ENCODE measurements at places on chromosomes 5 and 9. TPM values are rescaled to one million over a fixed set of nuclear protein-coding genes. Genes with fewer than 3 reads are reported as not detected.
A peak's percentile ranks its signal among the peaks of the same experiment; 100 is the strongest.

DNA sequence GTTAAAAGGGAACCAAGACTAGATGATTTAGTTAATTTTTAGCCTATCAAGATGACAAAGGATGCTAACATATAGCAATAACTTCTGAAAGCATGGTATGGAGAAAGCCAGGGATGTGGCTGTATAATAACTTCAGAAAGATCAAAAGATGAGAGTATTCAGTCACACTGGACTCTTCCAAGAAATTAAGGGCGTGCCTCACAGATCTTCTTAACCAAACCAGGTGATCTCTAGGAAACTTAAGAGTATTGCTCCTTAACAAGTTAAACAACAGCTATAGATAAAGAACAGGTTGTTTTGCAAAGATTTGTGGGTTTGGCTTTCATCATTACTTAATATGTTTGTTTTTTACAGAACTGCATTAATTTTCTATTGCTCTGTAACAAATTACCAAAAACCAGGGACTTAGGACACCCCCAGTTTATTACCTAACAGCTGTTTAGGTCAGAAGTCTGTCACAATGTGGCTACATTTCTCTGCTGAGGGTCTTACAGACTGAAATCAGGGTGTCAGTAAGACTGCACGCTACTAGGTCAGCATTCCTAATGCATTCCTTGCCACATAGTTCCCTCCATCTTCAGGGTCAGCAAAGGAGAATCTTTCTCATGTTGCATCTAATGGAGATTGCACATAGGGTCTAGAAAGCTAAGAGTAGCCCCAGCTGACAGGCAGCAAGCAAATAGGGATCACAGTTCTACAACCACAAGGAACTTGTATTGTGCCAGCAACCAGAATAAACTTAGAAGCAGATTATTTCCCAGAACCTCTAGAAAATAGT lies 113.8 kb downstream of the WDR70 start:
- H3K4me3 ChIP-seq, result no peak overlapping the region
- no peak for DNase-seq
- H3K36me3 ChIP-seq, result peaks cover 6% of the 10 kb centered on the region
- H3K27ac ChIP-seq, result no peak overlapping the region
- H3K27me3 ChIP-seq, result no peaks in the 10 kb centered on the region

GRCh38 chr5:142319560-142320429 lies 5.0 kb downstream of the SPRY4 start:
- no peaks in the 10 kb centered on the region for H3K27me3 ChIP-seq
- DNase-seq, result no peak
- H3K4me1 ChIP-seq, result peaks cover 53% of the 10 kb centered on the region

GRCh38 chr9:135864447-135865049 lies 42.8 kb downstream of the CAMSAP1 start:
- H3K27ac ChIP-seq, result no peak overlapping the region
- H3K36me3 ChIP-seq, result peaks cover 7% of the 10 kb centered on the region
- no peak overlapping the region for H3K4me3 ChIP-seq
- H3K27me3 ChIP-seq, result no peaks in the 10 kb centered on the region

PAX5 gene
- 0.03 TPM for total RNA-seq

C8G gene
- 1.2 TPM for total RNA-seq

GRCh38 chr5:130277522-130277921 lies 373.3 kb downstream of the CHSY3 start:
- H3K27ac ChIP-seq, result no peak overlapping the region
- no peaks in the 10 kb centered on the region for H3K27me3 ChIP-seq
- H3K4me1 ChIP-seq, result no peaks in the 10 kb centered on the region
- no peaks in the 10 kb centered on the region for H3K36me3 ChIP-seq
- no peak overlapping the region for H3K4me3 ChIP-seq

GRCh38 chr5:82881571-82882174 lies 195.5 kb downstream of the TMEM167A start:
- no peak overlapping the region for H3K27ac ChIP-seq
- H3K4me3 ChIP-seq, result no peak overlapping the region
- H3K4me1 ChIP-seq, result no peaks in the 10 kb centered on the region
- no peak for DNase-seq
- no peaks in the 10 kb centered on the region for H3K27me3 ChIP-seq
- no peaks in the 10 kb centered on the region for H3K36me3 ChIP-seq

- no peak overlapping the region for H3K27ac ChIP-seq
- no peak overlapping the region for H3K4me3 ChIP-seq
- no peaks in the 10 kb centered on the region for H3K36me3 ChIP-seq
- no peak for DNase-seq
- no peaks in the 10 kb centered on the region for H3K27me3 ChIP-seq
These were observed 179.4 kb upstream of the NR3C1 start for GRCh38 chr5:143582869-143583268.

DNA sequence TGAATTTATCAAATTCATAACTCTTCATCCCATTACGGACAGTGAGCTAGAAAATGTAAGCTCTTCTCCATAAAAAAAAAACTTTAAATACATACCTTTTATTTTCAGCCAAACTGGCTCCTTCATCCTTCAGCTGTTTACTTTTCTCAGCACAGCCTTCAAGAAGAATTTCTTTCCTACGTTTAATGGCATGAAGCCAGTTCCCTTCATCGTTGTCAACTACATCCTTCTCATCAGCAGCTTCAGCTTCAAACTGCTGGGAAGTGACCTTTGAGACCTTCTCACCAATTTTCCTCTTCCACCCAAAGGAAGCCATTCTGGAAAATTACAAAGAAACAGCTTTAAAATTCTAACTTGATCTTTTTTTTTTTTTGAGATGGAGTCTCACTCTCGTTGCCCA lies 9.1 kb downstream of the TTC33 start:
- H3K27ac ChIP-seq, result no peak overlapping the region
- no peak overlapping the region for H3K4me3 ChIP-seq
- no peaks in the 10 kb centered on the region for H3K27me3 ChIP-seq
- H3K4me1 ChIP-seq, result no peaks in the 10 kb centered on the region
- H3K36me3 ChIP-seq, result no peaks in the 10 kb centered on the region

RNF183 gene
- total RNA-seq, result not detected

FBP2 gene
- not detected for total RNA-seq

DNA sequence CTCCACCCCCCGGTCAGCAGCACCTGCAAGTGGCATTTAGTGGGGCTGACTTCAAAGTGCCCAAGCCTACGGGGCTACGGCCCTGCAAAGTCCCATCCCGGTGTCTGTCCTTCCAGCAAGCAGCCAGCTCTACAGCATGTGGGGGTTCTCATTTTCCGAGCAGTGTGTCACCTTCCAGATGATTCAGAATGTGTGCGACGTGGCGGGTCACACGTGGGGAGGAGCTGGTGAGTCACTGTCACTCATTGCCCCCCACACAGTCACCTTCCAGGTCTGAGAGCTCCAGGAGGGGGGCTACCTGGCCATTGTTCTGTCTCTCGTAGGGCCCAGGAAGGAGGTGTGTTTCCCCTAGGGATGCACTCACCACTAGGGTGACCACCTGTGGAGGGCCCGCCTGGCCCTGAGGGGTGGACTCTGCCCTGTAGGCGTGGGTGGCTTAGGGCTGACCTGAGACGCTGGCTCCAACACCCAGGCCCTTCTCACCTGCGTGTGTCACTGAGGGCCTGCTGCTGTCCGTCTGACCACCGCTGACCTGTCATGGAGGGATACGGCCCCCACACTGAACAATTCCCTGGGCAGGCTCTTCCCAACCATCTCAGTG lies 70.2 kb downstream of the SEMA4D start:
- H3K36me3 ChIP-seq, result no peaks in the 10 kb centered on the region
- no peak overlapping the region for H3K27ac ChIP-seq
- H3K4me3 ChIP-seq, result no peak overlapping the region
- no peaks in the 10 kb centered on the region for H3K4me1 ChIP-seq
- no peaks in the 10 kb centered on the region for H3K27me3 ChIP-seq

DNA sequence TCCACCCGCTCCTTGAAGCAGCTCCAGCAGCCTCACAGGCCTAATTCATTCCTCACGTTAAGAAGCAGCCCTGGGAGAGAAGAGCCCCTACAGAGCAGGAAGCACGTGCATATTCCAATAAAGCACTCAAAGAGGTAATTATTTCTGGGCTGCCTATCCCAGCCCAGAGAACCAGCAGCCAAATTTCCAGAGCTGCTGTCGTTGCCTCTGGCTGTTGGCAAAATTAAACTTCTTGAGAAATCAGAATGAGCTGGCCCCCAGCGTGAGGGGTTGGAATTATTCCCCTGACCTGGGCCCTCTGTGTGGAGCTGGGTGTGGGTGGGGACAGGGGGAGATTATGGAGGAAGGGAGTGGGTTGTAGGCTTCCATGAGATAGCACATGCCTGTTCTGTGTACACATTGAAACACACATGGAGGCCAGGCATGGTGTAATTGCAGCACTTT lies 86.8 kb upstream of the HSPA9 start:
- peak; percentile 16 for DNase-seq
- no peak overlapping the region for H3K27ac ChIP-seq
- H3K36me3 ChIP-seq, result no peaks in the 10 kb centered on the region
- H3K4me1 ChIP-seq, result peaks cover 5% of the 10 kb centered on the region
- H3K27me3 ChIP-seq, result no peaks in the 10 kb centered on the region

PCDHGA1 gene
- total RNA-seq, result 0.38 TPM

- no peak overlapping the region for H3K4me3 ChIP-seq
- no peak for DNase-seq
- H3K27me3 ChIP-seq, result no peaks in the 10 kb centered on the region
- H3K4me1 ChIP-seq, result peaks cover 6% of the 10 kb centered on the region
- no peak overlapping the region for H3K27ac ChIP-seq
- H3K36me3 ChIP-seq, result no peaks in the 10 kb centered on the region
These were observed 22.0 kb downstream of the ALDH1A1 start for GRCh38 chr9:72930828-72931227.

GRCh38 chr9:4832786-4833579 lies 40.2 kb downstream of the RCL1 start:
- no peak for DNase-seq
- H3K27ac ChIP-seq, result peak overlapping the region; percentile 55
- peaks cover 5% of the 10 kb centered on the region for H3K4me1 ChIP-seq

SPINK4 gene
- total RNA-seq, result not detected

CLIC3 gene
- 39.7 TPM for total RNA-seq

GRCh38 chr5:180647465-180647864 lies 1.9 kb downstream of the FLT4 start:
- DNase-seq, result no peak
- H3K4me3 ChIP-seq, result peak overlapping the region; percentile 46
- H3K4me1 ChIP-seq, result peaks cover 21% of the 10 kb centered on the region

GRCh38 chr5:127758766-127759283 lies 55.6 kb downstream of the CCDC192 start:
- H3K36me3 ChIP-seq, result no peaks in the 10 kb centered on the region
- no peak overlapping the region for H3K27ac ChIP-seq
- H3K4me1 ChIP-seq, result no peaks in the 10 kb centered on the region
- H3K4me3 ChIP-seq, result no peak overlapping the region
- no peaks in the 10 kb centered on the region for H3K27me3 ChIP-seq

DNA sequence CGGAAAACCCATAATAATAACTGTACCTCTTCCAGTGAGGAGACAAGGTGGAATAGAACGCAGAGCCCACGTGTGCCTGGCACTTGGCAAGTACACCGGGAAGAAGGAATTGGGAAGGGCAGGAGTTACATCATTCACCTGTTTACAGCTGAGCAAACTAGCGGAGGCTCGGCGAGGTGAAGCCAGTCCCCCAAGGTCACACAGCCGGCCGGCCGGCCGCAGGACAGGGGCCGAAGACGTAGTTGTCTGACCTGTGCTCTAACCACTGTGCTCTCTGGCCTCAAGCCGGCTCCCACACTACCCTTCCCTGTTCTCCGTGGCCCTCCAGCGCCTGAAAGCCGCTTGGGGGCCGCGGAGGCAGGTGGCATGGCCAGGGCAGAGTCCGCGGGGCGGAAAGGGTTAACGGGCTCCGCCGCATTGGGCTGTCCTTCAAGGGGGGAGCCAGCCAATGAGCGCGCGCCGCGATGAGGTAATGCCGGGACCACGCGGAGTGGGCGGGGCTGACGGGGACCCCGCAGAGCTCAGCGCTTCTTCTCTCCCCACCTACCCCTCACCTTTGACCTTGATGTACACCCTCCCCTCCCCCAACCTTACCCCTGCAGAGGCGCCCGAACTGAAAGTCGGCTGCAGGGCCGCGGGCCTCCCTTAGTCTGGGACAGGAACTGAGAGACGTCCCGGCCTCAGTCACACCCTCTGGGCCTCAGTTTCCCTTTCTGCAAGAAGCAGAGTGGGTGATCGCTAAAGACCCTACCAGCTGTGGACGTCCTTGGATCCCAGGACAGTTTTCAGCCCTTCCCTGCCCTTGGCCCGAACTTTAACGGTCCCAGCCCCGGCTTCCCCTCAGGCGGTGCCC lies 125.1 kb downstream of the C9orf50 start:
- peak overlapping the region; percentile 59 for H3K4me3 ChIP-seq
- H3K36me3 ChIP-seq, result peaks cover 31% of the 10 kb centered on the region
- H3K4me1 ChIP-seq, result peaks cover 74% of the 10 kb centered on the region
- no peaks in the 10 kb centered on the region for H3K27me3 ChIP-seq
- peak overlapping the region; percentile 94 for H3K27ac ChIP-seq

DNA sequence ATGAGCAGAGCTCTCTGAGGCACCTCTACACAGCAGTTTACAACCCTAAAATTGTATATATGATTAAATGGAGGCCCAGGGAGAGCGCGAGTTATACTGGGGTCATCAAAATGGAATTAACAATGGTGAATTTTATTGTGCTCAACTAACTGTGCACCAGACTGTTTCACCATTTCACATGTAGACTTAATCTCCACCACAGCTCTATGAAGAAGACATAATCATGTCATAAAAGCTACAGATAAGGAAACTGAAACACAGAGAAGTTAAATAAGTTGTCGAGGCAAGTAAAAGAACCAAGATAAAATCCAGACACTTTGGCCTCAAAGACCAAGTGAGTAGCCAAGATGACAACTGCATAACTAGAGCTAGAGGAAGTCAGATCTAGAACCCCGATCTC lies 1.5 kb downstream of the SH3TC2 start:
- H3K4me1 ChIP-seq, result peaks cover 21% of the 10 kb centered on the region
- no peaks in the 10 kb centered on the region for H3K27me3 ChIP-seq
- H3K27ac ChIP-seq, result no peak overlapping the region
- no peaks in the 10 kb centered on the region for H3K36me3 ChIP-seq
- DNase-seq, result no peak
- no peak overlapping the region for H3K4me3 ChIP-seq

GRCh38 chr5:81065492-81065891 lies 105.3 kb downstream of the RASGRF2 start:
- H3K36me3 ChIP-seq, result no peaks in the 10 kb centered on the region
- H3K27me3 ChIP-seq, result no peaks in the 10 kb centered on the region
- H3K4me3 ChIP-seq, result no peak overlapping the region

DNA sequence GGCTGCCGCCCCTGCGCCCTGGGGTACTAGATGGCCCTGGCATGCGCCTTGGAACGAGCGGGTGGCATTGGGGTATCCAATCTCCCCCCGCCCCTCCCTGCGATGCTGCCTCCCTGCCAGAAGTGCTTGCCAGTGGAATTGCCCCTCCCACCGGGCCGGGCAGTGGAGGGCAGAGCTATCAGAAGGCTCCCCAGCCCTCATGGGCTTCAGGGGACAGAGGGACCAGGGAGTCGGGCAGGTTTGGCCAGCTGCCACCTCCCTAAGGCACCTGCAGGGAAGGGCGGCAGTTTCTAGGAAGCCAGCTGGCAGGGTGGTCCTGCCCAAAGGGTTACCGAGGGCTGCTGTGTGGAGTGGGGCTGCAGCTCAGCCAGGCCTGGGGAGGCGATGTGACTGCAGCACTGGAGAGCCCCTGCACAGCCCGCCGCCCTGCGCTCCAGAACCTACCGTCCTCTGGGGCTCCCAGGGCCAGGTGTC lies 52.8 kb upstream of the EGFL7 start:
- H3K27me3 ChIP-seq, result peaks cover under 1% of the 10 kb centered on the region
- no peaks in the 10 kb centered on the region for H3K36me3 ChIP-seq
- DNase-seq, result no peak
- peaks cover 33% of the 10 kb centered on the region for H3K4me1 ChIP-seq
- H3K27ac ChIP-seq, result no peak overlapping the region

TRIM7 gene
- total RNA-seq, result 5.7 TPM

SAPCD2 gene
- total RNA-seq, result 2.7 TPM

GRCh38 chr5:141672841-141673813 lies 8.9 kb downstream of the ARAP3 start:
- H3K4me1 ChIP-seq, result no peaks in the 10 kb centered on the region
- no peak overlapping the region for H3K4me3 ChIP-seq
- H3K36me3 ChIP-seq, result peaks cover 64% of the 10 kb centered on the region
- no peaks in the 10 kb centered on the region for H3K27me3 ChIP-seq
- no peak overlapping the region for H3K27ac ChIP-seq
- no peak for DNase-seq

WDR70 gene
- total RNA-seq, result 24.7 TPM
